ENCODE measurements at places on chromosomes 2 and 18.

DNA sequence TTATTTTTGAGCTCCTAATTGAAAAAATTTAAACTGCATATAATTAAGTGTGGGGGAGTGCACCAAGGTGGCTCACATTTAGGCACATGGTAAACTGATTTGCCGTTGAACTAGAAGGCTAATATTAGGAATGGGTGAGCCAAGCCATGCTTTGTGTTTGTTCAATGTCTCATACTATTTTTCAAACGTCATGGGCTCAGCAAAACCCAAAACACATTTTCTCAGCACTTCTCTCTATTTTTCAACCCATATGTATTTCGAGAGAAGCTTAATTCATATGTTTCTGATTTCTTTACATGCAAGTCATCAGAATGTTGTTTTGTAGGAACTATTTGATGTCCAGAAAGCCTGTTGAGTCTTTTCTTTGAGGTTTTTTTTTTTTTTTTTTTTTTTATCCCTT lies 291.2 kb downstream of the TCF4 start:
- DNase-seq: no peak

DNA sequence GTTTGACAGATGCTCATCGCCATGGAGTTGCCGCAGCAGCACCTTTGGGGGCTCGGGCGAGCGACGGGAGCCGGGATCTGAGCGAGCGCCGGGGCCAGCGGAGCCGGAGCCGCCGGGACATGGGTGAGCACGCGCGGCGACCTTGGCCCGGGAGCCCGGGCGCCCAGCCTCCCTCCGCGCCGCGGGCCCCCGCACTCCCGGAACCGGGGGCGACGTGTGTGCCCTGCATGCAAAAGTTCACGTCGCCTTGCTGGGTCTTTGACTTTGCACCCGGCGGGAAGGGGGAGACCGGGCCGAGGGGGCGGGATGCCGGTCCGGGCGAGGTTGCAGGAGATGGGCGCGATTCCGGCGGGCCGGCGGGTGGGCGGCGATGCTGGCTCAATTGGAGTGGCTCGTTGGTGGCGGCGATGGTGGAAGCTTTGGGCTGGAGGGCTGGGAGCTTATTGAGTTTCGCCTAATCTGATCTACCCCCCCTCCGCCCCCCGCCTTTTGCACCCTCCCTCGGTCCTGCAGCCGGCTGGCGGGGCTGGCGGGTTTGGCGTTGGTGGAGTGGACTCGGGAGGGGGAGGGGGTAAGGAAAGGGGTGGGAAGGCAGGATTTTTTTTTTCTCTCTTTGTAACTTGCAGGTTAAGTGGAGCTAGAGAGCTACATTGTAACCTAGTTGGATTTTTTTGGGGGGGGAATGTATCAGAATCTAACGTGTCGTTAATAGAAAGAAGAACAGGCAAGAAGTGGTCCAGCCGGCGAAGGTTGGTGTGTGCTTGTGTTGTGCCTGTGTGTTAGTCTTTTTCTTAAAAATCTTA lies at the start of gene SETBP1:
TSS of gene SETBP1 (plus strand) at position 616 of the 803 bp plus-strand sequence. CDS start 20,459 bp downstream, outside the sequence.
- DNase-seq: no peak

DNA sequence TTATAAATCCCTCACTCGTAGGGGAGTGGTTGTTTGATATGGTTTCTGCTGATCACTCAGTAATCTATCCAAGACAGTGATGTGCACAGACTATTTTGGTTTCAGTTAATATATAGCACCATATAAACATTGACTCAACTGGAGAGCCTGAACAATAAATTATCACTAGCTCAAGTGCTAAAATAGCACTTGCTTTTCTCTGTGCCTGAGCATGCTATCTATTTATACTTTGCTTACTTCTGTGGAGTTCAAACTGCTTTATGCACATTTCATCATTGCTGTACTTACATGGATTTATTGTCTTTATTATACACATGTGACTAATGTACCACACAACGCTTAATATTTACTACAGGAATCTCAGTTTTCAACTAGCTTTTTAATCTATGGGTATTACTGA lies 133.6 kb downstream of the BCL2 start:
- no peak for DNase-seq

DNA sequence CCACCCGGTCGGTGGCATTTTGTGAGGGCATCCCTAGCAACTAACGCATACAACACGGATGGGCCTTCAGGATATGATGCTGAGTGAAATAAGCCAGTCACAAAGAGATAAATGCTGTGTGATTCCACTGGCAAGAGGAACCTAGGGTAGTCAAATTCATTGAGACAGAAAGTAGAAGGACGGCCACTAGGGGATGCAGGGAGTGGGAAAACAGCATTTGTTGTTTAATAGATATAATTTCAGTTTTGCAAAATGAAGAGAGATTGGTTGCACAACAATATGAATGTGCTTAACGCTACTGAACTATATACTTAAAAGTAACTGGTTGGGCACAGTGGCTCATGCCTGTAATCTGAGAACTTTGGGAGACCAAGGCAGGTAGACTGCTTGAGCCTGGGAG lies 112.9 kb downstream of the AFF3 start:
- DNase-seq: no peak

DNA sequence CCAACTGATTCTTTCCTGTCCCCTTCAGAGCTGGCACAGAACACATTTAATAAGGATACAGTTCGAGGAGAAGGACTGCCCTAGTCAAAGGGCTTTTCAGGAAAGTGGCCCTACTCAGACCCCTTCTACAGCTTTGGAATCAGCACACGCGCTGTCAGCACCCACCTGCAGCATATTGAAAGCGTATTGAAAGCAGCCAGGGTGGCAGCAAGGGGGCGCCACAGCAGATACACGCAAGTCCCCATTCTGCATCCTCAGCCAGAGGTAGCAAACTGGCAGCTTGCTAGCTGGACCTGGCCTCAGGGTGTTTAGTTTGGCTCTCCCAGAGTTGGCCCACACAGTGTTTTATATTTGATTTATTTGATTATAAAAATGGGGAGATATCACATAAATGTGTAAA lies 101.0 kb upstream of the NT5C1B start:
- no peak for DNase-seq

DNA sequence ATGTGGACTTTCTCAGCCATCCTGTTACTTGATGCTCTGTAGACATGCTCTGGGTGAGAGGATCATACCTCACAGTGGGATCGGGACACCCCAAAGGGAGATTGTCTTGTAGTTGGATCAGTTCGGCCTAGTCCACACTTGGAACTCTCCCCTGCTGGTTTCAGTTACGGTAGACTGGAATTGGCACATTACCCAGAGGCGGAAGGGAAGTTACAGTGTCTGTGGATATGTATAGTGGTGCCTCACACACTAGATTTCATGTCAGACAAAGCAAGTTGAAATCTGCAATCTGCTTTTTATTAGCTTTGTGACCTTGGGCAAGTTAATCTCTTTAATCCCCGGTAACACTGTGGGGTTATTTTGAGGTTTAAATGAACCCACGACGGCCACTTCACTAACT lies 16.2 kb upstream of the CTAGE1 start:
- no peak for DNase-seq
